A549 treated with CORT108297 at 1 μM for 4 hours (cell line): ENCODE measurements at places on chromosomes 1 and 21. TPM values are rescaled to one million over a fixed set of nuclear protein-coding genes. Genes with fewer than 3 reads are reported as not detected.

Gene SLC35D1
- total RNA-seq = 6.1 to 7.5 TPM (median 6.6 TPM) in 5 replicates

Gene RLF
- 4.4 to 6.7 TPM (median 5.0 TPM) in 5 replicates for total RNA-seq

Gene ANKRD34A
- total RNA-seq = 0.10 to 0.23 TPM (median 0.16 TPM) in 5 replicates

Gene TRABD2B
- total RNA-seq = 0.45 to 1.4 TPM (median 0.60 TPM) in 5 replicates

Gene CHIA
- not detected in 5 replicates for total RNA-seq

Gene ACTL8
- 1.2 to 2.0 TPM (median 1.5 TPM) in 5 replicates for total RNA-seq

Gene MAP3K7CL
- total RNA-seq = 1.5 to 2.2 TPM (median 1.8 TPM) in 5 replicates

Gene PI4KB
- total RNA-seq = 24.1 to 27.9 TPM (median 26.2 TPM) in 5 replicates

Gene ITLN1
- not detected in 5 replicates for total RNA-seq
